ENCODE measurements at places on chromosomes 3 and 15.

DNA sequence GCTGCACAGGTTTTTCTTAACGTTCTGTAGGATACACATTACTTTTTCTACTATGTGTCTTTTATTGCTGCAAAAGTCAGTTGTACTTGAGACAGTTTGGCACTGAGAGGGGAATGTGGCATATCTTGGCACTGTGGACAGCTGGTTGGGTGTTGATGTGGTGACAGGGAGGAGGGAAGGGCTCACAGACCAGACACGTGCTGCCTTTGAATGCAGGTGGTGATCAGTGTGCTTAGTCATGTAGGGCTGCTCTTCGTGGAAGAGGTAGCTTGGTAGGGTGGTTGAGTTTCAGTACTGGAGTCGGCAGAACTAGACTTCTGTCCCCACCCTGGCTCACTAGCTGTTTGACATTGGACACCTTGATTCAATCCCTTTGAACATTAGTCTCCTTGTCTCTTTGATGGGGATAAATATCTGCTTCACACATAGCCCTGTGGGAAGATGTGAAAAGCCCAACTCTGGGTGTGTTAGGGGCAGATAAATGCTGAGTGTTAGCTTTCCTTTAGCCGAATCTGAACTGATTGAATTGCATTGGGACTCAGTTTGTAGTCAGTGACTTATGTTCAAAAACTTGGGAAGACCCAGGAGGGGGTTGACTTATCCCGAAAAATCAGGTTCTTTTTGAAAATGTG is 108.4 kb downstream of the PTPRG start:
- DNase-seq: no peak

DNA sequence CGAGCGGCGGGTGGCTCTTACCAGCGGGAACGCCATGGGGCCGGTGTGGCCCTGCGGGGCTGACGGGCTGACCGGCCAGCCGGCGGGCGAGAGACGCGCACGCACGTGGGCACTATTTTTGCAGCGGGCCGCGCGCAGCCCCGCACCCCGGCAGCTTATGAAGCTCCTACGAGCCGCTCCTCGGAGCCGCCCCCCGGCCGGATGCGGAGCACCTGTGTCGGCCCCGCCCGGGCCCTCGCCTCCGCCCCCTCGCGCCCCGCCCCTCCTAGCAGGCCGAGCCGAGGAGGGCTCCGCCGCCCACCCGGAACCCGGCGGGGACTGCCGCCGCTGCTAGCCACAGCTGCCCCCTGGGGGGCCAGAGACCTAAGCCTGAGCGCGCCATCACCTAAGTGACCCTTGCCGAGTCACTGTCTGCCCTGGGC is 683 bp upstream of the CPEB1 start:
- peak; percentile 52 for DNase-seq

DNA sequence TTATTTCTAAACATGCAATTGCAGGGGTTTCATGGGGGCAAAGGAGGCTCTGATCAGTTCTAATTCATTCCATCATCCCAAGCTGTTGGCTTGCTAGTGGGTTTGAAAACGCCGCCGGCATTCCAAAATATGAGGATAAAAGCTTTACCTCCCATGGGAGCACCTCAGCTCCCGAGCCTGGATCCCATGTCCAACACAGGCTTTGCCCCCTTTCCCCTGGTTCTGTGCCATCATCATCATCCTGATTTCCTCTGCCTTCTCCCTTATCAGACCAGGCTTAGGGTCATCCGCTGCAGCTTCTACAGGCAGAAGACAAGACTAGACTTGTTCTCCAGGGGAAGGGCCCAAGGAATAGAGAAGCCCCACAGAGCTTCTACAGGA is 25.4 kb downstream of the SH3BP5 start:
- DNase-seq: no peak

DNA sequence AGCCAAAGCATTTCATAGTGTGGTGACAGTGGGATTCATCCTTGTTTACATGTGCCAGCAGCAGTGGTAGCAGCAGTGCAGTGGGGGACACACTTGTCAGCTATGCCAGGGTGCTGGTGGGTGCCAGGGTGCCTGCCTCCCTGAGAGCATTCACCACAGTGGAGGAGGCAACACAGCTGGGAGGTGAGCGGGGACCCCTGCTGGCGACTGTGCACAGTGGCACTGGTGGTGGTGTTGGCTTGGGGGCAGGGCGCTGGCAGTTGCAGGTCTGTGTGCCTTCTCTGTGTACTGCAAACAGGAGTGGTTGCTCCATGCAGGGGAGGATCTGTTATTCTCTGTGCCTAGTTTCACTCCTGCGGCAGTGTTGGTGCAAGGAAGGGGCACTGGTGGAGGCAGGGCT is 41.2 kb downstream of the CEP63 start:
- no peak for DNase-seq

- no peak for DNase-seq
Measured at GRCh38 chr3:15512166-15512565, 9.3 kb downstream of the COLQ start.

DNA sequence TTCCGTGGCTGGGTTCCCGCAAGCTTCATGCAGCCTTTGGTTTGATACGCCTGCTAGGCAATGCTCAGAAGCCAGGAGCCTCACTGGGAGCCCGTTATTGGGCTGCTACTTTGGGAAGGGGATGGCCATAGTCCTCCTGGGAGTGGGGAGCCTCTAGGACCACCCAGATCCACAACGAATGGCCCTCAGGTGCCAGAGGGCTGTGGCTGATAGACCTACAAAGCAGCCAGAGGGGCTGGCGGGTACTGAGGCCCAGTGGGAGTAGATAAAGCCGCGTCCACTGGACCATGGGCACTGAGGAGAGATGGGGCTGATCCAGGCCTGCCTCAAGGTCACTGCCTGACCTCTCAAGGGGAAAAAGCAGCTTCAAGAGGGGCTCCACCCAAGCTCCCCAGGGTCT is 714 bp downstream of the GNAT1 start:
- no peak for DNase-seq

GRCh38 chr3:192419312-192419711 is 308.0 kb downstream of the FGF12 start:
- DNase-seq: no peak

DNA sequence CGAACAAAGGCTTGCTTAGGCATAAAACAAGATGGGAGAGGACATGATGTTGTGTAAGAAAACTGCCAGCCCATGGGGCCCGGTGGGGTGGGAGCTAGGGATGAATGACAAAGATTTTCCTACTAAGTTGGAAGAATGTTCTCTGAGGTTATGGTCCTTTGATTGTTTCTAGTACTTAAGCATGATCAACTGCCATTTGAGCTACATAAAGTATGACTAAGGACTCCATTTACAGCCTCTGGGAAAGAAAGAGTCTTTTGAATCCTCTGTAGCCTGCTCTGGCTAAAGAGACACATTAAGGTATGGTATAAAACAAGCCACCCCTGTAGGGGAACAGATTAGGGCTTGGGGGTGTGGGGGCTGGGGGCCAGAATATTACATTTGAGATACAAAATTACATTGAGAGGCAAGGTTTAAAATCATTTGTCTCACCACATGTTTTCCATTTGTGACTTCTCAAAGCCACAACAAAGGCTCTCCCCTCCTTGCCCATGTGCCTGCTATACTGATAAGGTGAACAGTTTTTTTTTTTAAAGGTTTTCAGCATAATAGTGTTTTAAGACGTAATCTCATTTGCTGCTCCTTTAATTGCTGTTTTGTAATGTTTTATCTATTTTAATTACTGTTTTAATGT is 323.4 kb downstream of the CHST2 start:
- peak; percentile 72 for DNase-seq

GRCh38 chr15:64942356-64942755 is 30.7 kb downstream of the ANKDD1A start:
- no peak for DNase-seq
